ENCODE measurements at places on chromosomes 16 and 17.
A peak's percentile ranks its signal among the peaks of the same experiment; 100 is the strongest.

DNA sequence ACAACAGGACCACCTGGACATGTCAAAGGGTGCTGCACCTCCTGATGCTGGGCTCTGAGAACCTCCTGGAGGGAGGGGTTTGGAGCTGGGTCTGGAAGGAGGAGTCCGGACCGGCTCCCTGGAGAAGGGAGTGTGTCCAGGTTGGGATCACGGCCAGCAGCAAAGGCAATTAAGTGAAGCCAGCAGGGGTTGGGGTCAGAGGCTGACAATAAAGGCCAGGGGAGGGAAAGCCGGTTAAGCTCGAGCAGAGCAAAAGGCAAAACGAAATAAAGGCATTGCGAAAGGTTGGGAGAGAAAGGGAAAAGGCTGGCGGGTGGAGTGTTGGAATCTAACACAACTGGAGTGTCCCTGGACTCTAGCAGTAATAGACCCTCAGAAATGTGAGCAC lies 992 bp upstream of the CACNG4 start:
- no peak for DNase-seq

DNA sequence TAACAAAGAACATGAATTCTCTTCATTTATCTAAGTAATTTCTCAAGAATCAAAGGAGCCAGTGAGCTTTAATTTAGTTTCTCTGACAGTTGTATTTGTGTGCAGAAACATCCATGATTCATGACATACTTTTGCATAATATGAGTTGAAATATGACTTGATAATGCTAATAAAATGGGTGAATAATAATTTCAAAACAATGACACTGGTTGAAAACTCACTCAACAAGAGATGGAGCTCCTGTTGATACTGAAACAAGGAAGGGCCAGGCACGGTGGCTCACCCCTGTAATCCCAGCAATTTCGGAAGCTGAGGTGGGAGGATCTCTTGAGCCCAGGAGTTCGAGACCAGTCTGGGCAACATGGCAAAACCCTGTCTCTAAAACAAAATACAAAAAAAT lies 147.0 kb downstream of the MAP2K6 start:
- no peak for DNase-seq

GRCh38 chr16:30567991-30568638 lies 3.4 kb downstream of the ZNF688 start:
- no peak for DNase-seq

DNA sequence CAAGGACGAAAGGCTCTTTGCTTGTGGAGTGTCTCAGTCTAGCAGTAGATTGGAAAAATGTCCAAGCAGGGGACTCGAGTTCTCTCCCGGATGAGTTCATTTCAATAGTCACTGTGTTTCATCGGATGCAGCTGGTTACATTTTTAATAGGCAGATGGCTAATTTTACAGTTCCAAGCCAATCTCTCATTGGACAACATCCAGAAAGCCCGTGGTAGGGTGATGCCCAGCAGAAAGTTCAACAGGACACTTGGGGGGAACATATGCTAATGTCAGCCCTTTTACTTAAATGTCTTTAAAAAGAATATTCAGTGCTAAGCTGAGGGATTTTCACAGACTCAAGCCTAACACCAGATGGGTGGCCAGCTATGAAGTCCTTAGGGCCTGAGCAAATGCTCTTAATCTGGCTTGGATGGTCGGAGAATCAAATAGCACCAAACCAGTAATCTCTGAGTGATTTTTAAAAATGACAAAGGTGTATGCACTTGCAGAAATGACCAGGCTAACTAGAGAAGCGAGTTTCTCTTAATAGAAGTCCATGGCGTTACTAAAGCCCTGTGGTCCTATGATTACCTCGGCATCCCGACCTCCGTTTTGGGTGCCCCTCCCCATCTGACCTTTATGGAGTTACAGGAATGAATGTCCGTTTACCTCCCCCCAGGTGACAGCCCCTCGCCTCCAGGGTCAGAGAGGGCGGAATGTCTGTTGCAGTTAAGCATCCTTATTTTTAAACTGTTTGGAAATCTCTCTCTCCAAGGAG lies 289.2 kb upstream of the SALL1 start:
- no peak for DNase-seq

GRCh38 chr17:1852327-1852726 lies 22.5 kb downstream of the RPA1 start:
- no peak for DNase-seq

DNA sequence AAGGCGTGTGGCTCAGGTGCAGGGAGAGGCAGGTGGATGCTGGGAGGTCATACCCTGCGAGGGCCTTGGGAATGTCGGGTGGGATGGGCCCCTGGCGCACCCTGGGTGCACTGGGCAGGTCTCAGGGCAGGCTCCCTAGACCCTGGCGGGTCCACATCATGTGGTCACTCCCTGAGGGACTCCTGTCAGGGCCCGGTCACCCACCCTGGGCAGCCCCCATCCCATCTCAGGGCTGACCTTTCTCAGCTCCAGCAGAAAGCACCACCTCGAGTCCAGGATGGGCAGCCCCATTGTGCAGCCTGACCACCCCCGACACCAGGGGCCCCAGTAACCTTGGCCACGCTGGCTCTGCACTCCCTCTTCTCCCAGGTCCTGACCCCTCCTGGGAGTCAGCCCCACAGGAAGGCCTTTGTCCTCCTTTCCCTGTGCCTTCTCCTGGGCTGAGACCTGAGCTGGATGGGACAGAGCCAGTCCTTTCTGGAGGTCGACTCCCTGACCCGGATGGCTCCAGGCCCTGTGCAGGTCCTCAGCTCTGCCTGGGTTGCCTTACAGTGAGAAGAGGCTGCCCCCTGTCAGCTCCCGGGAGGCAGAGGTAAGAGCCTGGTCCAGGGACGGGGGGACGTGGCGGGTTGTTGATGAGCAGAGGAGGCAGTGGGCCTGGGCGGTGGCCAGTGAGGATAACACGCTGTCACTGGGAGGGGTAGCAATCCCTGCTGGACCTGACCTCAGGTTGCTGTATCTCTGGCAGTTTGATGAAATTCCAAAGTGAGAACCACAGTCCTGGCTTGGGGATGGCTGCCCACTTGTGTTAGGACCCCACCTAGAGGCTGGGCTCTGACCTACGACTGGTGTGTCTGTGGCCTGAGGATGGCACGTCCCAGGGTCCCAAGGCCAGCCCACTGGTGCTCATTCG lies 77.9 kb downstream of the GOSR1 start:
- DNase-seq, result no peak

DNA sequence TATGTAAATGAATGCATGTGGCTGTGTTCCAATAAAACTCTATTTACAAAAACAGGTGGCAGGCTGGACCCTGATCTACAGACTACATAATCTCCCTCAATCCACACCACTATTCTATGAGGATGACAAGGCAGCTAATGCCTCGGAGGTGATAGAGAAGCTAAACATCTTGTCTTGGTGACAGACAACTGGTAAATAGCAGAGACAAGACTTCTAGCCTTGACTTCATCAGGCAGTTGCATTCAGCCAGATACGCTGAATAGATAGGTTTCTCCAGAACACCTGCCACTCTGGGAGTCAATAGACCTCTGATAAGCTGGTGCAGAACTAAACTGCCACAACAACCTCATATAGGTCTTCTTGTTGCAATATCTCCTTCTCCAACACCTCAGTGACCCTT lies 3.3 kb downstream of the ATPAF2 start:
- DNase-seq, result no peak

DNA sequence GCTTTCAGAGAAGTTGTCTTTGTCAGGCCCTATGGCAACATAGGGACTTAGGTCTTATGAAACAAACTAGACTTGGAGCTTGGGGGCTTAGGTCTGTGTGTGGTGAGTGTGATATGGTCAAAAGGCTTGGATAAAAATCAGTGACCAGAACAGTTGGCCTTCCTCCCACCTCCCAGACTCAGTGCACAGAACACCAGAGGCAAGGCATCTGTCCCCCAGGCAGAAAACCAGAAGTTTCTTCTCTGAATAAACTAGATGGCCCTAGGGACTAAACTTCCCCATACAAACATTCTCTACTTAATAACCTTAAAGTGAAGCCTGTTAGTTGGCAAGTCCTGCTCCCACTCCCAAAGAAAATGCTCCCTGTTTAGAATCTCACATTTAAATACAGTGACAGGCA lies 39.2 kb upstream of the PMFBP1 start:
- no peak for DNase-seq

DNA sequence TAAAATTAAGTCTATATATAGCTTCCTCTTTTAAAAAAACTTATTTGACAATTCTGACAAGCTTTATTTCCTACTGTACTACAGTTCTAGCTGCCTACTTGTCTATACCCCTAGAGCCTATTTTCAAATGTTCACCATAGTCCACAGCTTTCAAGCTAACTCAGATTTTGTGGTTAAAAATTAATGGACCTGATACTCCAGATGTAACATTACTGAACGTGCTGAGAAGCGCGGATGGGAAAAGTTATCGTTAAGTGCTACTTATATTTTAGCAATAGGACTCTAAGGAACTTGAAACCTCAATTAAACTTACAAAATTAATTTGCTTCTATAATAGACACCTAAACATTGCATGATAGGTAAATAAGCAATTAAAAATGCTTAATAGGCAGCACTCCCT lies 31.2 kb downstream of the GNA13 start:
- DNase-seq, result no peak

DNA sequence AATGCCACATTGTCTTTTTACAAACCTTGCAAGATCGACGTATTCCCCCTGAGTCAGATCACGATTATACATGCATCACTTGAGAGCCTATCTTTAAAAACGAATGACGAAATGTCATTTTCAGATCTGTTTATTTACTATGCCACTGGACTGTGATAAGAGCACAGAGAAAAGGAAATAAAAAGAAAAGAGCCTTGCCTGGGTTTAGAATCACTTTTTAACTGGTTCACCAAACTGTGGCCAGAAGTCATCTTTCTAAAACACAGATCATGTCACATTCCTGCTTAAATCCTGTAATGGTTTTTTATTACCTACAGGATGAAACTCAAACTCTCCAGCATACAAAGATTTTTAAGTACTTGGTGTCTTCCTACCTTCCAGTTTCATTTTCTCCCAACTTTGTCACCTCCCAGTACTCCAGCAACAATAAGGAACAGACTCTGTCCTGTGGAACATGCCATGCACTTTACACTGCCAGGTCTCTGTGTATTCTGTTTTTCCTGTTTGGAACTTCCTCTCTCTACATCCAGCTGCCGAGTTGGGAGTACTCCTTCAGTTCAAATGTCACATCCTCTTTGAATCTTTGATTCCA lies 91.5 kb downstream of the SNX11 start:
- DNase-seq, result no peak

DNA sequence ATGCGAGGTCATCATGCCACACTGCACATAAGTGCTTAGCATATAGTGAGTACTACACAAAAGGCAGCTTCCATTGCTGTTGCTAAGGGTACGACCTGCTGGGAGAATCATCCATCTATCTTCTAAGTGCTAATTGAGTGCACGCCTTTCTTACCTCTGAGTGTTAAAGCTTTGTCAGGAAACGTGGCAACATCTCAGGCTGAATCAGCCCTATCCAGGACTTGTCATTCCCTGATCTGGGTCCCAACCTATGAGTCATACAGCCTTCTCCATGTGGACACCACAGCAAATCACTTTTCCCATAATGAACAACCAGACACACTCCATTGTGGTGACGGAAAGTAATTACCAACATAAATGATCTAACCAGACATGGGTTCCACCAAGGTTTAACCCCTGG lies 201.1 kb upstream of the MAF start:
- DNase-seq, result no peak

- DNase-seq, result no peak
These were observed 131.9 kb upstream of the XYLT1 start for GRCh38 chr16:17602678-17603077.

- DNase-seq, result peak; percentile 5
These were observed 14.9 kb downstream of the ELAC2 start for GRCh38 chr17:13002761-13003453.

DNA sequence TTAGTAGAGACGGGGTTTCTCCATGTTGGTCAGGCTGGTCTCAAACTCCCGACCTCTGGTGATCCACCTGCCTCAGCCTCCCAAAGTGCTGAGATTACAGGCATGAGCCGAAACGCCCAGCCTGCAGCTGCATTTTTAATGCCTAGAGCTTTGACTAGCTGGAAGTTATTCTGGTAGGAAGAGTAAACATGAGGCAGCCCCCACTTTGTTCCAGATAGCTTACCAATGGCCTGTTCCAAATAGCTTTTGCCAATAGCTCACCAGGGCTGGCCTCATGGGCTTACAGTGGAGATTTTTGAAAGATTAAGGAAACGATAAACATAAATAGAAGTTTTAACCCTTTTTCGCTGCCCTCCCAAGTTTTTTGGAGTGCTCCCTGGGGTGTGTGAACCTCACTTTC lies 9.8 kb downstream of the TRPV2 start:
- no peak for DNase-seq

- DNase-seq, result no peak
These were observed 61.8 kb downstream of the ARSG start for GRCh38 chr17:68353111-68353521.

GRCh38 chr16:22843856-22844255 lies 29.9 kb downstream of the HS3ST2 start:
- DNase-seq, result no peak

DNA sequence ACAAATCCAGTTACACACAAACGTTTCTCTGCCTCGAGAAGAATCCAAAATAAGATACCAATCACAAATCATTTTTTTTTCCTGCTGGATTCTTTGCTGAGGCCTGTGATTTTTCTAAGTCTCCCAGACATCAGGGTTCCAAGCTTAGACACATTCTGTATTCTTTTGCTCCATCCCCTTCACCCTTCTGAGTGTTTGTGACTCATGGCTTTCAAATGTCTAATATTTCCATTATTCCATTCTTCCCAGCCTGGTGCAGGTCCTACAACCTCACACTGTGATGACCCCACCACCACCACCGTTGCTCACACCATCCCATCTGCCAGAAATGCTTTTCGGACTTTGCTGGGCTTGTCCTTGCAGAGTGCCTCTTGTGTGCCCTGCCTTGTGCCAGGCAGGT lies 480.1 kb downstream of the SOX9 start:
- no peak for DNase-seq

GRCh38 chr17:54277868-54278267 lies 455.1 kb downstream of the KIF2B start:
- no peak for DNase-seq

GRCh38 chr17:58364270-58364942 lies 12.4 kb upstream of the SUPT4H1 start:
- DNase-seq, result no peak

DNA sequence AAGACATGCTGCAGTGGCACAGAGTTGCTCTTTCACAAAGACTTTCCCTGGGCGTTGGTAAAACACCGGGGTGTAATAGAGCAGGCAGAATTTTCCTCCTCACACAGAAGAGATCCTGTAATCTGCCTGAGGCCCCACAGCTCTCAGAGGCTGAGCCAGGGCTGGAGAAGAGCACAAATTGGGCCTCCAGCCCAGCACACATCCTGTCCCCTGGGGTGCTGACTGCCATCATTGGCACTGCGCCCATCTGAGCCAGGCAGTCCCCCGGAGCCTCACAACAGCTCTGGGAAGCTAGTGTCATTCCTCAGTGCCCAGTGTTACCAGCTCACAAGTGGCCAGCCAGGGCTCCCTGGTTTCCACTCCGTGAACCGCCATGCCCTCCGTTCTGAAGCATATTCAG lies 119.4 kb downstream of the SOCS1 start:
- DNase-seq, result no peak

All from activated T-helper 1 cell treated with Interleukin-2 at 50 U/mL for 16 hours (primary cell).